ENCODE measurements at places on chromosomes 11 and 22. TPM values are rescaled to one million over a fixed set of nuclear protein-coding genes. Genes with fewer than 3 reads are reported as not detected.
A peak's percentile ranks its signal among the peaks of the same experiment; 100 is the strongest.

MYO18B gene
- not detected for total RNA-seq

DNA sequence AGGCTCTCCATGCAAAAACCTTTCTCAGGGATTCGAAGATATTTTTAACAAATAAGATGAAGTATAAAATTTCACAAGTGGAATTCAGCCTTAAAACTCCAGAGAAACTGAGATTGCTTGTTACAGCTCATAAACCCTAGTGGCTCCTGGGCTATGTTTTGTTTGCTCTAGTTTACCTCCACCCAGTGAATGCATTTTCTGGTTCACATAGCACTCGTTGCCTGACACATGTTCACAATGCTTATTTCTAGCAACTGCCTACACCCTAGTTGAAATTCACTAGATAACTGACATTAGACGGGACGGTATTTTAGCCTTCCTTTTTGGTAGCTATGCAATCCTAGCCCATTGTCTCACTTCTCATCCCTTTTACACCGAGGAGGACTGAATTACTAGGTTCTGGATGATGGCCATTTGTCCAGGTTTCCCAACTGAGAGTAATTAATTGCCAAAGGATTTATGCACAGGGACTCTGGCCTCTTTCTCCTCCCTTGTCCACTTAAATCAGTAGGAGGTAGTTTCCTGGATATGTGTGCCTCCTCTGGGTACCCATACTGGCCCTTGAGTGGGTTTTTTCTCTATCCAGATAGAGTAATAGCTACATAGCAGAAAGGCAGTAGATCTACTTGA is 951.6 kb downstream of the DLG2 start:
- DNase-seq, result no peak

- DNase-seq, result no peak
Measured at GRCh38 chr22:35728639-35729308, 11.1 kb downstream of the APOL5 start.

DNA sequence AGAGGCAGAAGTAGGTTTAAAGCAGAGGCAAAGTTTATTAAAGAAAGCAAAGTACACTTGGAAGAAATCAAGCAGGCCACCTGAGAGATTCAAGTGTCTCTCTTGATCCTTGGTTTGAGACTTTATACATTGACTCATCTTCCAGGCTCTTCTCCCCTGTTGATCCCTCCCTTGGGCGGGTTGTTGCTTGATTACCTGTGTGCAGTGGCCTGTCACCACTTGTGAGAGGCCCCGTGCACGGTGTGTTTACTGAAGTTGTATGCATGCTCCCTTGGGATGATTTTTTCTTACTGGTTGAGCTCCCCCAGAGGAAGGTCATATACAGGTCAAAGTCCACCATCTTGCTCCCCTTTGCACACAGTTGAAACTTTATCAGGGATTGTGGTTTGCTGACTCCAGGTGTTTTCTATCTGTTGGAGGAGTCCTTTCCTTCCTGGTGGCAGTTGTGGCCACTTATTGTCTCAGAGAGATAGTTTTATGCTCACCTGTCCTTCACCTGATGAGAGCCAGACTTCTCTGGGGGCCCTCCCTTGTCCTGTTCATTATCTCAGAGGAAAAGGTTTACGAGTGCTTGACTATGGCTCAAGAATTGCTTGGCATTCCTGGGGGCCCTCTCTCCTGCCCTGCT is 16.3 kb upstream of the RBMXL2 start:
- no peak for DNase-seq

MRPL21 gene
- total RNA-seq, result 59.3 TPM

- peak; percentile 79 for DNase-seq
Measured at GRCh38 chr11:111540114-111540936, at the start of gene LAYN. TSS of gene LAYN (plus strand) at chr11:111540720. CDS start at chr11:111540844, 124 bp downstream.

GRCh38 chr11:119094816-119095065 is 6.9 kb downstream of the DPAGT1 start:
- peak; percentile 84 for DNase-seq

GRCh38 chr11:95799546-95799945 is 9.2 kb downstream of the CEP57 start:
- no peak for DNase-seq

RBMXL2 gene
- not detected for total RNA-seq

- DNase-seq, result no peak
Measured at GRCh38 chr11:117081908-117082307, 16.3 kb downstream of the SIK3 start.

GRCh38 chr11:111148121-111148520 is 97.4 kb upstream of the POU2AF2 start:
- DNase-seq, result no peak

CENPM gene
- 8.0 TPM for total RNA-seq

DNA sequence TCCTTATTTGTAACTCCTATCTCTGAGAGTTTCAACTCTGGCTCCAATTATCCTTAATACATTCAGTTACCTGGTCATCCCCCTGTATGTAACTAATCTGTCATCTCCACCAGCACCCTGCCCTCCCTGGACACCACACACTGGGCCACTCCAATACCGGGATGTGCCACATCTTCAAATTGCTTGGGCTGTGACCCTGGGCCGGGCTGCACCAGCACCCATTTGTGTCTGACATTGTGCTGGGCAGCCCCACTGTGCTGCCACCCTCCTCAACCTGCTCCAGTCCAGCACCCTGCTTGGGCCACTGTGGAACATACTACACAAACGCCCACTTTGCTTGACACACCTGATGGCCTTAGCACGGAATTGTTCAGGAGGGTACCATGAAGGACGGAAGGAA is 2.2 kb upstream of the USP18 start:
- DNase-seq, result no peak

DNA sequence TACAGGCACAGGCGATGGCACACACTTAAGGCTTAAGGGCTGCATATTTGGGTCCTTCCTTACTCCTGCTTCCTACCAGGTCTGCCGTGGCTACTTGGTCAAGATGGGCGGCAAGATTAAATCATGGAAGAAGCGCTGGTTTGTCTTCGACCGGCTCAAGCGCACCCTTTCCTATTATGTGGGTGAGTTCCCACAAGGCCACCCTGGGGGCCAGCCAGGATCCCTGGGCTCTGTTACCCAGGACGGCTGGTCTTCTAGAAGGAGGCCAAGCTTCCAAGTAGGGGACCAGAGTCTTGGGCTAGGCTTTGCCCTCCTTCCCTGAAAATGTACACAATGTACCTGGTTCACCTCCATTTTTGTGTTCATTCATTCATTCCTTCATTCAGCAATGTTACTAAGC is 29.1 kb downstream of the TREH start:
- DNase-seq, result peak; percentile 11

GRCh38 chr11:104328512-104328907 is 164.6 kb upstream of the PDGFD start:
- DNase-seq, result no peak

DNA sequence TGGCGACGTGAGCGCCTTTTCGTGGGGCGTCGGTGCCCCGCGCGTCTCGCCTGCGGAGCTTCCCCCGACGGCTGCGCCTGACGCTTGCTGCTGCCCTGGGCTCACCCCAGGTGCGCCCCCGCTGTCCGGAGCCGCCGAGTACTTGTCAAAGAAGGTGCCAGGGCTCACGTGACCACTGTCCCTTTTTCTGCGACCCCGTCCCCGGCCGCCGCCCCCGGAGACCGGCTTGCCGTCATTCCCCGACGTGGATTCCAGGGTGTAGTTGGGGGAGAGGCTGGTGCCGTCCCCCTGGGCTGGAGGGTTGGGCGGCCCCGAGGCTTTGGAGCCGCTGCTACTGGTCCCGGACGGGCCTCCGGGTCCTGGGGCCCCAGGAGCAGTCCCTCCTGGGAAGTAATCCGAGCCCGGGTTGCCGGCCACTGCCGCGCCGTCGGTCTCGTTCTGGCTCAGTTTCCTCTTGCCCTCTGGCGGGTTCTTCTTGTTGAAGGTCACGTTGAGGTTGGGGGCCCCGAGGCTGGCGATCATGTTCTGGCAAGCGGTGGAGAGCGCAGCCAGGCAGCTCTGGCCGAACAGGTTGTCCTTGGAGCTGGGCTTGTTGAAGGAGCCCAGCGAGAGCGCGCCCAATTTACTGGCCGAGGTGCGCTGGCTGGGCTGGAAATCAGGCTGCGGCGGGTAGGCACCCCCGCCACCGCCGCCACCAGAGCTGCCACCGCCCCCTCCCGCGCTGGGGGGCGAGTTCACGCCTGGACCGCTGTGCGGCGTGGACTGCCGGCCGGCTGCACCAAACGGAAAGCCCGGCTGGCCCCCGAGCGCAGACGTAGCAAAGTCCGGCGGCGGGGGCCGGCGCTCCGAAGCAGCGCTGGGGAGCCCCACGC is 3.8 kb downstream of the MN1 start:
- no peak for DNase-seq

HIC2 gene
- 2.9 TPM for total RNA-seq

TMEM191C gene
- 2.4 TPM for total RNA-seq

MRGPRX3 gene
- not detected for total RNA-seq

DNA sequence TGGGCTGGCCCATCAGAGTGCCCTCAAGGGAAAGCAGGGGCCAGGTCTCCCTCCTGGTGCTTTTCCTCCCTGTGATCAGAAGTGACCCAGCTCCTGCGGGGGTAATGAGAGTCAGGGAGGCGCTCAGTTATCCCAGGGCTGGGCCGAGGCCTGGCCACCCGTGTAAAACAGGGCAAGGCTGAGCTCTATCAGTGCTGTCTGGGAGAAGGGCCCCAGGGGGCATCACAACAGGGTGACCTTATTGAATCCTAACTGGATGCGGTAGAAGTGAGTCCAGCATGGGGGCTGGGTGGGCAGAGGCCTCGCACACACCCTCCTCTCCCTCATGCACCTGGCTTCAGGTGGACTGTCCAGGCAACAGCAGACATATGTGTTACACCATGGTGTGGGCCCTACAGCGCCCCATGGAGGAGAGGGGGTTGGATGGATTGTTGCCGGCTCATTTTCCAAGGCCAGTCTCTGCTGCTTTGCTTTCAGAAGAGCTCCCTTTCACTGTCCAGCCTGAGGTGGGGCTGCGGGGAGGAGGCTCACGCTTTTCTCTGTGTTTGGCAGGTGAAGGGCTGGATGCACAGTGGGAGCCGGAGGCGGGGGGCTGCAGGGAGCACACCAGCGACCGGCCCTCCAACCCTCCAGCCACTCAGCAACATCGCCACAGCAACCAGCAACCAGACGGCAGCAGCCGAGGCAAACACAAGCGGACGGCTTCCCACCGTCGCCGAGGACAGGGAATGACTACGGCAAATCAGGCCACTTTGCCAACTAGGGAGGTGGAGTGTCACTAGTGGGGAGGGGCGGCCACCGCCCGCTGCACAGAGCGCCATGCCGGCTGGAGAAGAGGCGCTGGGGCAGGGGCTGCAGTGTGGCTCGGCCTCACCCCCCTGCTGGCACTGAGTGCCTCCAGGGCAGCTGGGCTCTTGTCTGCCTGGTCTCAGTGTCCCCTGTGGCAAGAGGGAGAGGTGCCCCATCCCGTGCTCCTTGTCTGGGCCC is 24.7 kb downstream of the GNAZ start:
- no peak for DNase-seq

BTG4 gene
- total RNA-seq, result not detected

DNA sequence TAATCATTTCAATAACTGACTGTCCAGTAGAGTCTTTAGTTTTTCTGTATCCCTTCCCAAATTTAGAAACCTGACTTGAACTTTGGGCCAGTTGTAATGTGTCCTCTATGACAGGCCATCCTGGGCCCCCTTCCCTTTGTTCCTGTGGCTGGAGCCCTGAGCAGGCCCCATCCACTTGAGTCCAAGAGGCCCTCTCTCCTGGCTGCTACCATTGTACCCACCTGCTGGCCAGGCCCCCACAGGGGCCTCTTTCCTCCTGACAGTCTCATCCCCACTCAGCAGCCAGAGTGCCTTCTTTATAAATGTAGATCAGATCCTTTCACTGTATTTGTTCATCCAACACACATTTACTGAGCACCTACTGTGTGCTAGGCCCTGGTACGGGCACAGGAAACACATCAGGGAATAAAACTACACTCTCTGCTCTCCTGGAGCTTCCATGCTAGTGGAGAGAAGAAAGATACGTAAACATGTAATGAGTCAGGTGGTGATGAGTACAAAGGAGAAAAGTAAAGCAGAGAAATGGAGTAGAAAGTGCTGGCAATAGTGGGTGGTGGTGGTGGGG is 2.7 kb upstream of the LRP5 start:
- DNase-seq, result no peak

Data from ovary (tissue), 10 donors.